A549 treated with AZD2906 at 1 μM for 4 hours (cell line): ENCODE measurements at places on chromosomes 5 and 9. TPM values are rescaled to one million over a fixed set of nuclear protein-coding genes. Genes with fewer than 3 reads are reported as not detected.

INSL6 gene
- total RNA-seq, result not detected in 5 replicates

FGFR4 gene
- total RNA-seq, result 17.5 to 24.2 TPM (median 21.4 TPM) in 5 replicates

C8G gene
- 0.87 to 1.4 TPM (median 1.3 TPM) in 5 replicates for total RNA-seq

WASHC1 gene
- 6.9 to 12.3 TPM (median 11.2 TPM) in 5 replicates for total RNA-seq

SPATA31A3 gene
- total RNA-seq, result not detected in 5 replicates

RALGPS1 gene
- total RNA-seq, result 1.4 to 2.2 TPM (median 1.6 TPM) in 5 replicates

ADAM19 gene
- 7.7 to 10.6 TPM (median 10.1 TPM) in 5 replicates for total RNA-seq

PCDHGA6 gene
- total RNA-seq, result 0.11 to 0.28 TPM (median 0.24 TPM) in 5 replicates

RALGDS gene
- total RNA-seq, result 23.5 to 31.1 TPM (median 29.2 TPM) in 5 replicates

CCDC69 gene
- 1.1 to 2.0 TPM (median 1.5 TPM) in 5 replicates for total RNA-seq

ZNG1C gene
- 55.8 to 99.4 TPM (median 64.8 TPM) in 5 replicates for total RNA-seq

BTNL8 gene
- total RNA-seq, result 0.06 TPM in 1 of 5 replicates, not detected in the others

CNOT8 gene
- 29.6 to 38.6 TPM (median 34.4 TPM) in 5 replicates for total RNA-seq

N4BP3 gene
- total RNA-seq, result 0.77 to 1.1 TPM (median 1.0 TPM) in 5 replicates

ZDHHC11 gene
- 13.3 to 16.9 TPM (median 15.8 TPM) in 5 replicates for total RNA-seq
